ENCODE measurements at places on chromosomes 5 and 9.

GRCh38 chr5:40446910-40447309 lies 232.8 kb upstream of the PTGER4 start:
- peak; percentile 58 for DNase-seq

DNA sequence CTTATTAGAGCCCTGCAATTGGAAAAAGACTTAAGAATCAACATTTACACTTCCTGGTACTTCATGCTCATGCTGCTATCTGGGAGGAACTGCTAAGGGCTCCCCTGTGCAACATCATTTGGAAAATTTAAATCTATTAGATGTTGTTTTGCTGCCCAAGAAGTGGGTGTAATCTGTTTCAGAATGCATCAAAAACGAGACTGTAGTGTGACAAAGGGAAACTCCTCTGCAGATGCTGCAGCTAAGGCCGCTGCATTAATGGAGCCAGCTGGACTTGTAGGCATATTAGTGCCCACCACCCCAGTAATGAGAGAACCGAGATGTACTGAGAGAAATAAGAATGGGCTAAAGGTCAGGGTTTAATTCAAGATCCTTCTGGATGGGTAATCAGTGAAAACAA lies 11.1 kb upstream of the PAIP1 start:
- DNase-seq: no peak

DNA sequence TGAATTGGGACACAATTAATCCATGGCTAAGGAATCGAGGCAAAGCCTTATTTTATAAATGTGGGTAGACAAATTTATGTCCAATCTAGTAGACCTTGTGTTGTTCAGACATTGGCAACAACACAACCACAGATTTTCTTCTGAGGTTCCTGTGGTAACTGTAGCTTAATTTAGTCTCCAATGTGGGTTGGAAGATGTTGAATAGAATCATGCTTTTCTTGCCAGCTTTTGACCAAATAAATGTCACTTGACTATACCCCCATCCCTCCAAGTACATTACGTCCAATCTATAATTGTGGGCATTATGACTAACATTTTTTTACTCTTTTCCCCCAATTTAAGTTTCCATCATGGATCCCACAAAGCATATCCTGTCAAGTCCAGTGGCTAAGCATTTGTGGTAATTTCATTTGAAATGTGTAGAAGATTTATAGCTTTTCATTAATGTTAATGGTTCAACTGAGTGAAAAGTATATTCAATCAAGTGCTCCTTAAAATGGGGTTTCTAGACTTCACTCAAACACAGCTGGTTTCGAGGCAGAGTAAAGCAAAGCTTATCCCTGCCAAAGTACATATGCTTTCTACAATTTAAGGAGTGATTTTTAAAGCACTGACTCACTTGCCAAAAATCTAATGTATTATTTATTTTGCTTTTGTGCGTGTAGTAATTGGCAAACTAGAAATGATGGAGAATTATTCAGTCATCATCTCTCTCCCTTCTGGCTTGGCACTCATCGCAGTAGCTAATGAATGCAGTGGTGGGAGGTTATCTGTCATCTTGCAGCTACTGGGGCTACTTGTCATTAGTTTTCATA lies 141.8 kb downstream of the FAM174A start:
- no peak for DNase-seq

- DNase-seq: no peak
These were observed 192.2 kb downstream of the PAPPA start for GRCh38 chr9:116345817-116346216.

DNA sequence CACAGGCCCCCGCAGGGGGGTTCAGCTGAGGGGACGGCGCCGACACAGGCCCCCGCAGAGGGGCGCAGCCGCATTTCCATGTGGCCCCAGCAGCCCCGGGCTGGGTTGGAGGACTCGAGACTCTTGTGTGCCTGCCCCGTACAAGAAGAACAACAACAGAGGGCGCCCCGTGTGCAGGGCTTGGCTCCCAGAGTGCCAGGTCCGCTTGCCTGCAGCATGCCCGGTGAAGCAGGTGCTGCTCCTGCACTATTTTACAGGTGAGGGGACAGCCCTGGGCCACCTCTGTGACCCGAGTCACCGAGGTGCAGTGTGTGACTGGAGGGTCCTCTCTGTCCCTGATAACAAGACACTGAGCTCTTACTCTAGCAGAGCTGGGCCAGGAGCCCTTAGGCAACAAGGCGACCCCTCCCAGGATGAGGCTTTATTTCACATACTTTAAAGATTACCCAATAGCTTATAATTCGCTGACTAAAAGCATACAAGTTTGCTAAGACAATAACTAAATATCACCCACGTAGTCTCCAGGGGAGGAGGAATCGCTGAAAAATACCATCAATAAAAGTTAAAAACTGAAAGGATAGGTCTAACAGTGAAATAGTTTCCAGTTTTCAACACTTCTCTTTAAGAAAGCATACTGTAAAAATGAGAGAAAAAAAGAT lies 41.7 kb upstream of the SLC9A3 start:
- peak; percentile 54 for DNase-seq

DNA sequence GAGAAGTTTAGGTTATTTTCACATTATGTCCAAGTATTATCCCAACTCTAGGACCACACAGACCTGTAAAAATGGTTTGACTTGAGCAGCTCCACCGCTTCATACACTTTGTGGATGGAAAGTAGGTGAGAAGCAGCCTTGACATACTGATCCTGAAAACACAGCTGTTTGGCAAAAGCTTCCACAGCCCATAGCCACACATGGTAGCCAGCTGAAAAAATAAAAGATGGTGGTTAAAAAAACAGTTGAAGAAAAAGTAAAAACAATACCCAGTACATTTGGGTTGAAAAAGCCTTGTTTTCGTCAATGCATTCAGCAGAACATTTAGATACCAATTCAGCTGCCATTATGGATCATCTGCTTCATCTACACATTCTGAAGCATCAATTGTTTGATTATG lies 36.7 kb downstream of the GEMIN5 start:
- DNase-seq: peak; percentile 8

- DNase-seq: no peak
These were observed 6.6 kb downstream of the PDZD2 start for GRCh38 chr5:31645420-31646081.

DNA sequence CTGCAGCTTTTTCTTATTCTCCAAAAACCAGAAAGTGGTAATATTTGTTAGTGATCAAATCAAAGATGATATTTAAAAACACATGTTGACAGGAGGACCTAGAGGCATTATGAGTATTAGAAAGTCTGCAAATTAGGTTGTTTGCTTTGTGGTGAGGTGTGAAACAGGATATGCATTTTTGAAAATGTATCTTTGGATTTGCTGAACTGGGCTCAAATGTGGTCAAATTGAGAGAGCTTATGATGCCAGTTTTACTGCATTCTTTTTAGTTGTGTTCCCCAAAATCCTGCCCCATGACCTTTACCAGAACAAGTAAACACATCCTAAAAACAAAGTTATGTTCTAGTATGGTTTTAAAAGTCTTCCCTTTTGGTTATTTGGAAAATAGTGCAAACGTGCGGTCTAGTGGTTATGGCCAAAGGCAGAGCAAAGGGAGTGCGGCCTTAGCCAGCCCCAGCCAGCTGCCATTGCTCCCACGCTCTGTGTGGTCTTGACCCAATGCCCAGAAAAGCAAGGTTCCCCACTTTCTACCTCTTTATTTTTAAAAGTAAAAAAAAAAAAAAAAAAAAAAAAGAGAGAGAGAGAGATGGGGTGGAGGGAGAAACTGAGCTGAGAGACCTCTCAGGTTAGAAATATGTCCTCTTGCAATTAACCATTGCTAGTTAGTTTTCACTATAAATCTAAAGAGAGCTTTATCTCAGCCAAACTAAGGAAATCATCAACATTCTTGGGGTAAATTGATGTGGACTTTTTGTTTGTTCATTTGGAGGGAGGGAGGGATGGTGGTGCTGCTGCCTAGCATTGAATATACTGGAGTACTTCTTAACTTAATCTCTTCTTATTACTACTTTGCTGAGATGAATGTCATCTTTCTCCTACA lies 176.6 kb downstream of the ARHGAP26 start:
- peak; percentile 20 for DNase-seq

DNA sequence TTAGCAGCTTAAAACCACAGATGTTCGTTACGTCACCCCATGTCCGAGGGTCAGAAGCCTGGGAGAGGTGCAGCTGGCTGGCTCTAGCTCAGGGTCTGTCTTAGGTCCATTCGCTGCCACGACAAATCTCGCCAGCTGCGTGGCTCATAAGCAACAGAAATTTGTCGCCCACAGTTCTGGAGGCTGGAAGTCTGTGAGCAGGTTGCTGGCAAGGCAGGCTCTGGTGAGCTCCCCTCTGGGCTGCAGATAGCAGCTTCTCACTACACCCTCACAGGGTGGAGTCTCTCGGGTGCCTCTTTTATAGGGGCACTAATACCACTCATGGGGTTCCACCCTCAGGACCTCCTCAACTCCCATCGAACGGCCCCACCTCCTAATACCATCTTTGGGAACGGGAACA lies 40.1 kb upstream of the FCN2 start:
- no peak for DNase-seq

- DNase-seq: no peak
These were observed 262.7 kb upstream of the CLINT1 start for GRCh38 chr5:158121678-158122077.

DNA sequence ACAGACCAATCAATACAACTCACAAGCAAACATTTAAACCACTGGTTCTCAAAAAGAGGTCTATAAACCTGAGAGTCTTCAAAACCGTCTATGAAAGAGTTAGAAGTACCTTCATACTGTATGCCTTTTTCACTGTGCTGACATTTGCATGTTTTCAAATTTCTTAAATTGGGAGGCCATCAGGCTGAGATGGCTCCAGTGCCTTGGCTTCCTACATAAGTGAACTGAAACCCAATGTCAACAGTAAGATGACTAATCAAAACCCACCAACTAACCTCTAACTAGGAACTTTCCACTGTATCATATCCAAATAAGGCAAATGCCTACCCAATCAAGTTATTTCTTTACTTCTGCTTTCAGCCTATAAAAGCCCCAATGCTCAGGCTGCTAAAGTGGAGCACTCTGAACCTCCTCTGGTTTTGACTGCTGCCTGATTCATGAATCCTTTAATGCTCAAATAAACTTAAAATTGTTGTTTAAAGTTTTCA lies 35.1 kb downstream of the FAM13B start:
- DNase-seq: no peak

GRCh38 chr5:159451197-159452052 lies 121.1 kb upstream of the IL12B start:
- DNase-seq: peak; percentile 95

- DNase-seq: peak; percentile 18
These were observed 43.9 kb downstream of the P4HA2 start for GRCh38 chr5:132183723-132184122.

GRCh38 chr5:60332244-60333004 lies 367.5 kb downstream of the DEPDC1B start:
- DNase-seq: peak; percentile 40

- peak; percentile 41 for DNase-seq
These were observed 92.7 kb downstream of the DAB2IP start for GRCh38 chr9:121744002-121744686.

GRCh38 chr5:166058660-166059059 lies 2232.8 kb upstream of the WWC1 start:
- no peak for DNase-seq

- DNase-seq: peak; percentile 47
These were observed 53.8 kb downstream of the RAD23B start for GRCh38 chr9:107336718-107337360.

- DNase-seq: peak; percentile 92
These were observed 356.1 kb downstream of the SPOCK1 start for GRCh38 chr5:137142764-137143605.

DNA sequence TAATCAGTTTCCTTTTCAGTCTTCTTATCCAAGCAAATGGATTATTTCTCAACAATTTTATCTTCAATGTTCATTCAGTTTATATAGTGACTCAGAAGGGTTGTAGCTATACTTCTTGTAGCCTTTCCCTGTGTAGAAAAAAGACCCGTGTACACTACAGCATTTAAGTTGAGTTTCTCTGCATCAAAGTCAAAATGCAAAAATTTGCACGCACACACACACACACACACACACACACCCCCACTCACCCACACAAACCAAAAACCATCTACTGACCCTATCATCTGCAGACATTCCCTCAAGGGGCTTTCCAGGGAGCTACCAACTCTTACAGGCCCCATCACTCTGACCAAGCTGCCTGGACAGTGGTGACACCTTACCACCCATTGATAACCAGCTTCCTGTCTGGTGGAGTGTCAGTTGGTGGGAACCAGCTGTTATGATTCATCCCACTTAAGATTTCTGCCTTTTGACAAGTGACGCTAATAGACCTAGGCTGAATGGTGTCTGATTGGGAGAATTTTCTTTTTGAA lies 12.2 kb upstream of the ELL2 start:
- no peak for DNase-seq

- DNase-seq: peak; percentile 56
These were observed 33.3 kb upstream of the SLCO6A1 start for GRCh38 chr5:102532123-102532522.

- DNase-seq: no peak
These were observed 138.2 kb downstream of the NSG2 start for GRCh38 chr5:174183701-174184100.

- no peak for DNase-seq
These were observed 44.2 kb downstream of the MRPL36 start for GRCh38 chr5:1755321-1755949.

GRCh38 chr5:158801268-158801667 lies 298.4 kb downstream of the EBF1 start:
- no peak for DNase-seq

DNA sequence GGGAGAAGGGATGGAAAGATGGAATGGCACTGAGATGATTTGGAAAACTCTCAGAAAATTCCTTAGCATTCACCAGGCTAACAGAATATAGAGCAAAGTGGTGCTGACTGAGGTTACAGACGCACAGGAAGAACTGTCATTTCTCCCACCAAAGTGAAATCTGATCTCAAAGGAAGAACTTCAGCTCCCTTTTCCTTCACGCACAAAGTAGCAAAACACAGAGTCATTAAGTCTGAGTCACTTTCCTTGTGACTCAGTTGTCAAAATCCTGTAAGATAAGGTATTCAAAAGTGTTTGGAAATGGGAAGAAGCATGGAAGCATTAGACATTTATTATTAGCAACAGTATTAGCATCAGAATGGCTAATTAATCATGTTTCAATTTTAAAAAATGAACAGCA lies 11.7 kb downstream of the MPDZ start:
- DNase-seq: peak; percentile 73

DNA sequence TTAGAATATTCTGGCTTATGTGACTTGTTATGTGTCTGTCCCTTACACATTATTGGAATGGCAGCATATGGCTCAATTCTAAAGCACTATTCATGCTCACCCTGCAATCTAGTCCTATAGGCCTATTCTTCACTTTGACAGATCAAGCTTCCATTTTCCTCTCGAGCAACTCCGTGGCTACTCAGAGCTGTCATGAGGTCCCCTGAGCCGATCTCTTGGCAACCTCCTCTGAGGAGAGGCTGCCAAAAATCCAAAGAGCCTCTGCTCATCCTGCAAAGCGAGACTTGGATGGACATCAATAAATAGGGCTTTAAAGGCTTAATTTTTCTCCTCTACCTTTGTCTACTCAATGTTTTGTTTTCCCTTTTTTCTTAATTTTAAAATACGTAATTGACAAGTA lies 163.8 kb downstream of the GABRB2 start:
- DNase-seq: no peak

DNA sequence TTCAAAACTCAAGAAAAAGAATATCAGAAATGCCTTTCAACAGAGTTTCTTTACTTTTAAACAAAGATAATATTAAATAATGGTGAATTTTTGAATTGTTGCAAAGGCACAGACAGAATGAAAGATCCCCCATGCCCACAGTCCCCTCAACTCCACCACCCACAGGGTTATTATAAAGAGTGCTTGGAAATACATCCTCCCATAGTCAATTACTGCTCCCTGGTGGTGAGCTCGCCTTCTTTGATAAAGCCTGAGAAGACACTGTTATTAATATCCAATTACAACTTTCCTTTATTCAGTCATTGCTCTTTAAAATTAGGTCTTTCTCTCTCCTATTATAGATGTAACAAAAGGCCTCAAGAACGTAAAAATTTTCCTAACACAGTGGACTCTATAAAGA lies 490.2 kb upstream of the RORB start:
- DNase-seq: peak; percentile 46
